ENCODE measurements at places on chromosomes 11 and 22.

DNA sequence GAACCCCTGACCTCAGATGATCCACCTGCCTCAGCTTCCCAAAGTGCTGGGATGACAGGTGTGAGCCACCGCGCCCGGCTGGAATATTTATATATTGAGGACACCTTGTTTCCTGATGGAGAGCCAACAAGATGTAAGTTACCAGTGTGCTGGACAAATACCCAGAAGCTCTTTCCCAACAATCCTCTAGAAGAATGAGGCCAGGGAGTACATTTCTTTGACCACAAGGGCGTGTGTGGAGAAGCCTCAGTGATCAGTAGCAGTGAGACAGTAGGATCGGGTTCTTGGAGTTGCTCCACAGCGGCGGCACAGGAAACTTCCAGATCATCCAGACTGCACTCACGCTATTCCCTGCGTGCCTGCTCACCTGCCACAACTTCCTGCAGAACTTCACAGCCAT, 10.3 kb upstream of the POLA2 start:
- no peak for DNase-seq

- no peak for DNase-seq
These were observed 63.8 kb downstream of the CYB5R2 start for GRCh38 chr11:7609521-7609920.

- DNase-seq, result no peak
These were observed 21.4 kb downstream of the TMPRSS6 start for GRCh38 chr22:37088108-37088605.

- DNase-seq, result no peak
These were observed 11.7 kb downstream of the LRP4 start for GRCh38 chr11:46906609-46907041.

- DNase-seq, result no peak
These were observed 48.2 kb downstream of the MOB2 start for GRCh38 chr11:1438261-1438966.

DNA sequence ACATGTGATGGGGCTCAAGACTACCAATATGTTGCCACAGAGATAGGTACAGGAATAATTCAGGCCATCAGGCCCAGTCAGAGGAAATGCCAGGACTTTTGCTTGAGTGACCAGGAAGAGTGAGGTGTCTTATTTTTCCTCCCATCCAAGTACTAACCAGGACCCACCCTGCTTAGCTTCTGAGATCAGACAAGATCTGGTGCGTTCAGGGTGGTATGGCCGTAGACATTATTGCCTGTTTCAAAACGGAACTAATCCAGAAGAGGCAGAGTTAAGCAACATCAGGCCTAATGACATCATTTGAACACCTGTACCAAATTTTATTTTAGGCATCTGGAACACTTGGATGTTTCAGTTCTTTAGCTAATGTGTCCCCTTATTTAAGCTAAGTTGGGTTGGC, 205.5 kb upstream of the POU2AF2 start:
- no peak for DNase-seq

DNA sequence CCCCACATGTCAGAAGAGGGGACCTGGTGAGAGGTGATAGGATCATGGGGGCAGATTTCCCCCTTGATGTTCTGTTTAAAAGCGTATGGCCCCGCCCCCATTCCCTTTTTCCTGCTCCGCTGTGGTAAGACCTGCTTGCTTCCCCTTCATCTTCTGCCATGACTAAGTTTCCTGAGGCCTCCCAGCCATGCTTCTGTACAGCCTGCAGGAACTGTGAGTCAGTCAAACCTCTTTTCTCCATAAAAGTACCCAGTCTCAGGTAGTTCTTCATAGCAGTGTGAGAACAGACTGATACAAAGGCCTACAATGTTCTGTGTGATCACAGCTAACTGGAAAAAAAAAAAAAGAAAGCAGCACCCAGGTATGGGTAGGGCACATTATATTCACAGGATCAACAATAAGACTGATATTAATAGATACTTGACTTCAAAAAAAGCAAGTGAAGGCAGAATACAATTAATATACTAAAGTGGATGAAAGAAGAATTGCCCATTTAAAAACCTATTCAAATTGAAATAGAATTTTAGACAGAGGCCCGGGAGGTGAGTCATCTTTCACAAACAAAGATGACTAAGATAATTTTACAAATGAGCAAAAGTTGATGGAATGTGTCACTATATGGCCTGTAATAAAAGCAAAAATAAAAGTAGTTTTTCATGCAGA, 1.7 kb upstream of the OR52K1 start:
- DNase-seq, result no peak
